Esophagus mucosa (tissue), 1 donor: ENCODE measurements at places on chromosomes 4 and X.

- ATAC-seq = no peak
Observed at GRCh38 chr4:1295405-1296055, 5.8 kb downstream of the MAEA start.

GRCh38 chr4:24488399-24489164, 95.8 kb downstream of the DHX15 start:
- ATAC-seq = peak; percentile 73

DNA sequence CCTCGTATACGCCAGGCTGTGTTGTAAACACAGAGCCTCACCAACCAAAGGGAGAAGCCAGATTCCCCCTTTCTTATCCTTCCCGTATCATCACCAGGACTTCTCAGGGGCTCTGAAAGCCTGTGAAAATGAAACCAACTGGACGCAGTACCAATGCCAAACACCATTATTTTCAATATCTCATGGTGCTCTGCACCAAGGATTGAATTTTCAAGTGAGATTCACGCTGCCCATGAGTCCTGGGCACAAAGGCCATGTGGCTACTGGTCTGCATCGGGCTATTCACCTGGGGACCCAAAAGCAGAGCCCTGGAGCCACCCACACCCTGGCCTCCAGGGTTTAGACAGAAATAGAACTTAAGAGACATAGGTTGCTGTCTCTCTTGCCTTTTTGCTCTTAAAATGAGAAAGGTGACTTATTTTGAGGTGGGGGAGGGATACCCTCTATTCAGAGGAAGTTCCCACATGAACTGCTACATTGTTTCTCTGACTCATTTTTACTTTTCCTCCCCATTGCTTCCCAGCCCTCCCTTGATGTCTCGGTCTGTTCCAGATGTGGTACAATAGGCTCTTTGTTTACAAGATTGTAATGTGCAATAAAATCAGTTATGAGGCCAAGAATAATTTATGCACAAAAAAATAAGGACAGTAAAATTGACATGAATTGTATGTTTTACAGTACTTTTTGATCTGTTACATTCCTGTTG, 55.4 kb downstream of the MAML3 start:
- no peak for ATAC-seq

DNA sequence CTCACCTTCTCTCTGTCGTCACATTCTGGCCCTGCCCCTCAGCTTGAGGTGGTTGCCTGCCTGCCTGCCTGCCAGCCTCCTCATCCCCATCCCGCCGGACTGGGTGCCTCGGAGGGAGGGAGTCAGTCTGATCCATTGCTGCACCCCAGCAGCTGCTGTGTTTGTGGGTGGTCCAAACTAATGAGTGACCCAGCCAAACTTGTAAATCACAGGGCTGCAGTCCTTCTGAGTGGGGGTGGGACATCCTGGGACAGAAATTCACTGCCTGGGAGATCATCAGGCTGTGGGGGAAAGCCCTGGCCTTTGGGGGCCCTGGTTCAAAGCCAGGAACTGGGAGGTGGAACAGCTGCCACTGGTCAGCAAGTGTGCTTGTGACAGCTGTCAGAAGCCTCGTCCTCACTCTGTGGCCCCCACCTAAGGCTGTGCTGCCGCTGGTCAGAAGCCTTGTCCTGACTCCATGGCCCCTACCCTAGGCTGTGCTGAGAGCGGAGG, 5.6 kb downstream of the GPR78 start:
- ATAC-seq = no peak

DNA sequence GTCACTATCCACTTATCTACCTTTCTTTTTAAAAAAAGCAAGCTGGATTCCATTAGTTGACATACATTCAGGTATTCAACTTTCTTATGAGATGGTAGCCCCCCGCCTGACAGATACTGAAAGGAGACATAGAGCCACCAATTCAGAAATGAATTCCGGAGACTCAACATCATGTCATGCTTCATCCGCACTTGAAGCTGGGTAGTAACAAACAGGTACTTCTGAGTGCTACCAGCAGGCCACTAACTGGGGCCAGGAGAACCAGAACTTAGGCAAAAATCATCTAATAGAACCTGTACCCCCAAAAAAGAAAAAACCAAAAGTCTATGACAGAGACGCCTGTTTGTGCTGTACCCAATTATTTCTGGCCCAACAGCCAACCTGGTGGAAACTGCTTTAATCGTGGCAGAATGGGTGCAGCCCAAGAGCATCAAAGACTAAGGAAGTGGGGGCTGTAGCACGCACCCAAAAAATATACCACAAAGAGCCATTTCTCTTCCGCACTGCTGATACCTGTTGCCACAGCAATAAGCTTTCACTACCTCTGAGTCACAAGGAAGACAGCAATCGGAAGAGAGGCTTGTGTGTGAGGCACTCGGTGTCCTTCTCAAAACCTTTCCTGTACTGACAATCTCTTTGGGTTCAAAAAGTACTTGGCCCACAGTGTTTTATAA, 84.8 kb downstream of the AFAP1 start:
- ATAC-seq = peak; percentile 35

DNA sequence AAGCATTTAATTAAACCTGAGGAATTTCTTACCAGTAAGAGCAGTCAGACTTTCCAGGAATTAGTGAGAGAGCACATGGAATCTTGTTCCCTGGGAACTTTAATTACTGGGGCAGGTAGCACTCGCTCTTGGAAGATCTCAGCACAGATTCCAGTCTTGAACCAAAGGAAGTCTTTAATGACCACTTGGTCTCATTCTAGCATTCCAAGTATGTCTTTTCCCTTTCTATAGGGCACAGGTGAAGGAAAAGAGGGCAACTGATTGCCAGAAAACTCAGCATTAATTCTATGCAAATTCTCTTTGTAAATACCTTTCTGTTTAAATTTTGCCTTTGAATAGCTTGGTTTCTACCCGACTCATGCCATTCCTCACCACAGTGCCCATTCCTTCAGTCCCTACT, 236.6 kb downstream of the LDB2 start:
- ATAC-seq = no peak

GRCh38 chr4:121784975-121785374, 16.1 kb upstream of the EXOSC9 start:
- ATAC-seq = no peak

DNA sequence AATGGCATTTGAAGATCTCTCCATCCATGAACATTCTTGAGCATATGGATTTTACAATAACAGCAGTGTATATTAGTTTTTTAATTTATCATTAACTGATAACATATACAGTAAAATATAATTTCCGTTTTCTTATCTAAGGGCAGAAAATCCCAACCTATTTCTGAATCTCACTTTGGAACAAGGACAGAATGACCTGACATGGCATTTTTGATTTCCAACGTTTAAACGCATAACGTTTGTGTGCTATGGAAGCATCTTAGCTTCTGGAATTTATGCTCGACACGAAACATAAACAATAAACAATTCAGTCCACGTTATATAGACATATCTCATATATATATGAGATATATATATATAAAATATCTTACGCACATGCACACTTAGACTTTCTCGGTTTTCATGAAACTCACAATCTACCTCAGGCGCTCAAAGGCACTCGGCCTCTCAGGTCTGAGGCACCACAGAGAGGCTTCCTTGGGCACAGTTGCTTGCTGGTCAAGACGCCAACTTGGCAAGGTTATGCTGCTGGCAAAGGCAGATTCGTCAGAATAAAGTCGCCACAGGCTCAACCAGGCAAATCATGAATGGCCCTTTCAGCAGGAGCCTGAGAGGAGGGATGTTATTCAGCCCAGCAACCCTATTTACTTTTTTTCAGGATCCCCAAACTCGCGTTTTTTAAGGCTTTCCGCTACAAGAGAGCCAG, 1.0 kb upstream of the UGT8 start:
- ATAC-seq = no peak

GRCh38 chrX:56782352-56782751, 53.3 kb downstream of the NBDY start:
- no peak for ATAC-seq

DNA sequence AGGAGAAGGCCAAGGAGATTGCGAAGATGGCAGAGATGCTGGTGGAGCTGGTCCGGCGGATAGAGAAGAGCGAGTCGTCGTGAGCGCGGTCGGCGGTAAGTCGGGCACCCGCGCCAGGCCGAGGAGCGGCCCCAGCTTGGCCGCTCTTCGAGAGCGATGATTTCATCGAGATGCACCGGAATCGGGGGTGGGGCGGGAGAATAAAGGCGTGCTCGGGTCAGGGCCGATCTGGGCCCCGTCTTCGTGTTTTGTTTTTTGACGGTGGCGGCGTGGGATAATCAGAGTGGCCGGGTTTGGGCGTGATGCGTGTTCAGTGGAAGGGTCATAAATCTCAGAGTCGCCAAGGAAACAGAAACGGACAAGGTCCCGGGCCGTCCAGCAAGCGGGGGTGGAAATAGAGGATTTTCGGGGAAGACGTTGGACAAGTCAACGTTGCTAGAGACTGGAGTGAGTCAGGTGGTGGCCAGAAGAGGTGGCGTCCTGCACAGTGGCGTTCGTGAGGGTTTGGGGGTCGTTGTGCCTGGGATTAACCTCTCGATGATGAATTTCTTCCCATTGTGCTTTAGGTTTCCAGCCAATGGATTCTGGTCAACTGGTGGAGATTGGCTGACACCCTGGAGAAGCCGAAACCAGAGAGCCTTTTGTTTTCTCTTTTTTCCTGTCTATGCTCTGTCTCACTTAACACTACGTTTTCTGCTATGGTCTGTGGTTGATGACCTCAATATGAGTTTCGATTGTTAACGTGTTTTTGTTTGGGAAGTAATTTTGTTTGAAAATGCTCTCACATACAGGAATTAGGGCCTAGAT, 882 bp downstream of the MRFAP1 start:
- peak; percentile 74 for ATAC-seq

DNA sequence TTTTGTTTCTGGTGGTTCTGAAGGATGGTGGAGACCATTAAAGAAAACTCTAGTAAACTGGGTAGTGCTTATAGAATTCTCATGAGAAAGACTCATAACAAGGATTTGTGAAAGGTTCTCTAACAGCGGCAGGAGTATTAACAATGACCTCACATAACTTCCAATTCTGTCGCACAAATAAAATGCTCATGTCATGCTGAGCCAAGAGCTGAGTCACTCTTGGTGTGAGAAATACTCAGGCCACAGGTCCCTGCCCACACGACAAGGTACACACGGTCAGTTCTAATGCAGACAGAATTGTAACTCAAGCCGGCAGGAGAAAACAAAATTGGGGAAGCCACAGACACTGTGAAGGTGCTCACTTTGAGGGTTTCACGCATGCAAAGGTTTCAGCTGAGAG, 34.4 kb upstream of the C4orf50 start:
- ATAC-seq = no peak

- no peak for ATAC-seq
Observed at GRCh38 chrX:123399709-123400108, 215.6 kb downstream of the GRIA3 start.

DNA sequence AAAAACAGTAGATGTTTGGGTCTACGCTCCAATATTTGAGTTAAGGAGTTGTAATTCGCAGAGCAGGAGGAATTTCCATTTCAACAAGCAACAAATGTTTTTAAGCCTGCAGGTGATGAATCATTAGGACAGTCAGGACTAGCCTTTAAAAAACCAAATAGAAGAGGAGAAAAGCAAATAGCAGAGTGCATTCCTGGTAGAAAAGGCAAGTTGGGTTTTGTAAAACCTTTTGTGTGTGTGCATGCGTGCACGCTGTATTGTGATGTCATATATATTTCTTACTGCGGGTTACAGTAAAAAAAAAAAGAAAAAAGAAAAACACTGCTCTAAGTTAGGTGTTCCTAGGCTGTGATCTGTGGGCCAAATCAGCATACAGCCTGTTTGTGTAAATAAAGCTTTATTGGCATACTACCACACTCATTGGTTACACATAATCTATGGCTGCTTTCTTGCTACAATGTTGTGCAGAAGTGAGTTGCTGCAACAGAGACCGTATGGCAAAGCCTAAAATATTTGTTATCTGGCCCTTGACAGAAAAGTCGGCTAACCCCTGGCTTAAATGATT, 135.6 kb downstream of the MID1 start:
- peak; percentile 68 for ATAC-seq

GRCh38 chr4:76630741-76631140, 195.7 kb downstream of the SHROOM3 start:
- ATAC-seq = no peak

GRCh38 chrX:14729058-14729457, 143.8 kb downstream of the FANCB start:
- ATAC-seq = no peak

- ATAC-seq = peak; percentile 66
Observed at GRCh38 chrX:51496501-51497291, at the start of gene NUDT11. TSS of gene NUDT11 (minus strand) at chrX:51496592. CDS start at chrX:51496444, 148 bp downstream.

DNA sequence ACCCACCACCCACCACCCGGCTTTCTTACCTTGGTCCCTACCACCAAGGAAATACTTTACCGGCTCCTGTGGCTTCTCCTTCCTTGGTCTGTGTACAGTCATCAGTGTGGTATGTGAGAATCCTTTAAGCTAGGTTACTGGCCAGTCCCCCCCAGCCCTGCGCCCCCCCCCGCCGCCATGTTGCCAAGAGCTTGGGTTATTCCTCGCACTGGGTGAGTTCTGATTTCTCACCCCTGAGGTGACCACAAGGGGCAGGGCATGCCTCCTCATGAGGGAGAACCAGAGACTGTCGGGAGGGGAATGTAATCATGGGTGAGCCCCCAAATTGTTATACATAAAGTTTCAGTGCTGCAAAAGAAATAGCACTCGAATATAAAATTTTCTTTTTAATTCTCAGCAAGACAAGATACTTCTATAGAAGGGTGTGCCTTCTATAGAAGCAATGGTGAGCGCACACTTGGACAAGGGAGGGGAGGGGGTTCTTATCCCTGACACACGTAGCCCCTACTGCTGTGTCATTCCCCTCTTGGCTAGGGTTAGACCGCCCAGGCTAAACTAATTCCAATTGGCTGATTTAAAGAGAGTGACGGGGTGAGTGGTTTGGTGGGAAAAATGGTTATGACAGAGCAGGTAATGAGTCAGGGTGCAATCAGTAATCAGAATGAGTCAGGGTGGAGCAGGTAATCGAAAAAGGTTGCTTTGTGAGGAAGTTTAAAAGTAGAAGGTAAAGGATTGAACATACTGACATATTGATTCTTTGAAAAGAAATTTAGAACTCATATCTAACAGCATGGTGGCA, 133.2 kb downstream of the KDM6A start:
- ATAC-seq = no peak

- ATAC-seq = peak; percentile 94
Observed at GRCh38 chrX:103441878-103442535, 65.7 kb downstream of the BEX3 start.

DNA sequence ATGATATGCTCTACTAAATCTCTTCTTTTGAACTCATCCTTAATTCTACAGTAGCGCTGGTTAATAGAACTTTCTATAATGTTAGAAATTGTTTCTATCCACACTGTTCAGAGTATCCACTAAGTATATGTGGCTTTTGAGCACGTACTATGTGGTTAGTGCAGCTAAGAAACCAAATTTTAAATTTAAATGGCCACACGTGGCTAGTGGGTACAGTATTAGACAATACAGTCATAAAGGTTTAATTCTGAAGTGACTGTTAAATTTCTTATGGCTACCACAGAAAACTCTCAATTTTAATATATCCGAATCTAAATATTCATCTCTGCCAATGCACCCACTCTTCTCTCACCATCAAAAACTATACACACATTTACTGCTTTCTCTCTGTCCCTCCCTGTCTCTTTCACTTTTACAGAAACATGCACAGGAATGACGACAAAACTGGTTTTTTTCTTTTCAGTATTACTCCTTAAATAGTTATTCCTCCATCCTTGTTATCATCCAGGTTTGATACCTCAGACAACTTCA, 583.9 kb downstream of the KCTD8 start:
- no peak for ATAC-seq

- ATAC-seq = peak; percentile 26
Observed at GRCh38 chrX:53456254-53456653, 22.1 kb upstream of the HSD17B10 start.
